8988T (cell line): ENCODE measurements at places on chromosomes 13 and 19.
A peak's percentile ranks its signal among the peaks of the same experiment; 100 is the strongest.

GRCh38 chr19:3140667-3141038, 4.8 kb downstream of the GNA15 start:
- no peak for DNase-seq

- DNase-seq, result no peak
Observed at GRCh38 chr13:36666477-36667229, 7.2 kb upstream of the SERTM1 start.

DNA sequence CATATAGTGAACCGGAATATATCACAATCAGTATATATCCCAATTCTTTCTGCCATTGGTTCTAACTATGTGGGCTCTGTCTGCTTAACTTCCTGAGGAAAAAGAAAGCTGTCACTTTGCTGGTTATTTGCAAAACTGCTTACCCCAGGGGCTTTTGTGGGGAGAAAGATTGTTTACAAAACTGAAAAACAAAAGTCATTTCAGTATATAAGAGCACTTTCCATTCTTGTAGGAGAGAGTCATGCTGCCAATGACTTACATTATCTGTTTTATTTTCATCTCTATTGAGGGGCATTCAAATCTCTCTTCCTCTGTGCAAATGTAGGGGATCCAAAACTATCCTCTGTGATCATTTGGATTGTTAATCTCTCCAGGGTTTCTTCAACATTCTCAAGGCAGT, 3.2 kb upstream of the HS6ST3 start:
- DNase-seq, result no peak

GRCh38 chr13:96994017-96994857, at the start of gene OXGR1:
OXGR1 (minus strand) TSS chr13:96994476; CDS start chr13:96987759, 6,717 bp downstream.
- DNase-seq, result no peak

- DNase-seq, result no peak
Observed at GRCh38 chr13:83563499-83563898, 318.8 kb downstream of the SLITRK1 start.

DNA sequence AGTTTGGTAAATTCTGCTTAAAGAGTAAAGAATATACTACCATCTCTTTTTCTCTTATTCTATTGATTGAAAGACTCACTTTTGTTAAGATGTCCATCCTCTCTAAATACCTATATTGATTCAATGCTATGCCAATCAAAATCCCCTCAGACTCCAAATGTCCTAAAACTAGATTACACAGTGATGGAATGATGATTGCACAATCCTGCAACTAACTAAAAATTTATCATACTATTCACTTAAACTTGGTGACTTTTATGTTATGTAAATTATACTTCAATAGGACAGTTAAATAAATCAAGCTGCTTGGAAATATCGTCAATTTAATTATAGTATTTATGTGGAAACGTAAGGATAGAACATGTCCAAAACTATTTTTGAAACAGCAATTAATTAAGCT, 2765.1 kb upstream of the PCDH20 start:
- no peak for DNase-seq

- no peak for DNase-seq
Observed at GRCh38 chr13:114020750-114021463, 47.0 kb upstream of the C13orf46 start.

DNA sequence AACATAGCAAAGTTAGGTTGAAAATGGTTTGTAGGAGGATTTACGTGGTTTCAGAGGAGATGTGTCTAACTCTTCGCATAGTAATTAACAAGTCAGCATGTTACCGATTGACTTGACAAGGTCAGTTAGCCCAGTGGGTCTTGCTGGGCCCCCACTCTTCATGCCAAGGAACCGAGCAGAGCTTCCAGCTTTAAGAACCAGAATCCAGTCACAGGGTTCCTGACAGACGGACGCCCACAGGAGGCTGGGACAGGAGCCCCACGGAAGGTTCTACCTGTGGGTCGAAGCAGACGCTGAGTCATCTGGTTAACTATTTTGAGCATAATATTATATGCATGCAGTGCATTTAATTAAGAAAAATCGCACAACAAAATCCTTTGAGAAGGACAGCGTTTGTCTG, 3.5 kb downstream of the TMEM255B start:
- no peak for DNase-seq

- no peak for DNase-seq
Observed at GRCh38 chr19:21430675-21431074, 33.7 kb downstream of the ZNF493 start.

- no peak for DNase-seq
Observed at GRCh38 chr13:34412817-34413375, 529.2 kb upstream of the NBEA start.

DNA sequence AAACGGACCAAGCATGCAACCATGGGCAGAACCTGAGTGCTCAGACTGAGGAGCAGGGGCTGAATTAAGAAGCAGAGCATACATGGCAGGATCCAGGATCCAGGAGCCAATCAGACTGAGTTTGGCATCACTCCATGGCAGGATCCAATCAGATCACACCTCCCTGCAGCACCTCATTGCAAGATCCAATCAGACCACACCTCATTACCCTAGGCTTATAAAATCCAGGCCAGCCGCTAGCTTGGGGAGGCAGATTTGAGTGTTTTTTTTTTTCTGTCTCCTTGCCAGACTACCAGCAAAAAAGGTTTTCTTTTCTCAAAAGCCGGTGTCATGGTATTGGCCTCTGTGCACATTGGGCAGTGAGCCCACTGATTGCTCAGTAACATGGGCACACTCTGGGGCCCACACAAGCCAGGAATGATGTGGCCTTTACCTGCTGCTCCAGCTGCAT, 127.9 kb upstream of the GJB6 start:
- no peak for DNase-seq

GRCh38 chr19:17020385-17020784, 6.2 kb downstream of the CPAMD8 start:
- DNase-seq, result no peak

DNA sequence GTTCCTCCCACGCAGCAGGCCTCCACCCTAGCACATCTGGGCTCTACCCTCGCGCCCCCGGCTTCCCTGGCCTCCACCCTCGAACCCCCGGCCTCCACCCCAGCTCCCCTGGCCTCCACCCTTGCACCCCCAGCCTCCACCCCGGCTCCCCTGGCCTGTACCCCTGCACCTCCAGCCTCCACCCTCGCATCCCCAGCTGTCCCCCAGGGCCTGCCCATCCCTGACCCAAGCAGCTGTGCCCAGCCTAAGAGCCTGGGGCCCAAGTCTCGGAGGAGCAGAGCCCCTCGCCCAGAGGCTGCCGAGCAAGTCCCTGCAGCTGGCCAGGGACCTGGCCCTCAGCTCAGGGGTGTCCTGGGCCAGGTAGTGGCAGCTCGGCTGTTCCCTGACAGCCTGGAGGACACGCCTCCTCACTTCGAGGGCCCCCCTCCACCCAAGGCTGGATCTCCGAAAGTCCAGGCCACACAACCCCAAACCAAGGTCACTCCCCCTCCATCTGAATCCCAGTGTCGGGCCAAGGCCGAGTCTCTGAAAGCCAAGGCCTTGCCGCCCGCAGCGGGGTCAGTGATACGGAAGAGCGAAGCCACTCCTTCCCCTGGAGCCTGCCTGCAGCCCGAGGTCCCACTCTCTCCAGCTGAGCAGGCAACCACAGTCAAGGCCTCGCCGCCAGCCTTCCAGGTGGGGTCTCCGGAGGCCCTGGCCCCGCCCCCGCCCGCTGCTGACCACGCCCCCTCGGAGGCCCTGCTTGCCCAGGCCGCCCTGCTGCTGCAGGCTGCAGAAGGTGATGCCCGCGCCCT, 7.9 kb upstream of the ARHGAP33 start:
- peak; percentile 13 for DNase-seq

DNA sequence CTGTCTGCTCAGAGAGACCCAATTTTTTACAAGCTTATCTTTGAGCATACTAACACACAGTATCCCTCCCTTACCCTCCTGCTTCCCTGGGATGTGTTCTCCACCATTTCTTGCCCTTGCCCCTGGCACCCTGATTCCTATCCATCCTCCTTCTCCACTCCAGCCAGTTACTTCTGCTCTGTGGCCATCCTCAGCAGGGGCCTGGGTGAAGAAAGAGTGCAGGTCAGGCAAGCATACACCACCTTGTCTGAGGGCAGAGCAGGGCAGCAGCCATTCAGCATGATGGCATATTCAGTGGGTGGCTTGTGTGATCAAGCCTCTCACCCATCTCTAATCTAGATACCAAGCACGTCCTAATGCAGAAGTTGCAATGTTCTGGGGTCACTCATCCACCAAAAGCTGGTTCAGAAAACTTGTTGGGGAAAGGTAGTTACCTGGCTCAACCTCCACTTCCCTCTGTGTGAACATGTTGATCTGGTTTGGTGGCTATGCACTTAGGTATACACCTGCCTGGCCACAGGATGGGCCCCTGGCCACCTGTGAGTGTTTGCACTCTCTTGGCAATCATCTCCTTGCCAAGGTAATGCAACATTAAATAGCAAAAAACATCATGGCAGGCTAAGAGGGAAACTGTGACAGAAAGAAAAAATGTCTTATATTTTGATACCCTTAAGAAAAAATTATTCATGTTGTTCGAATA, 900.3 kb upstream of the MIR17HG start:
- DNase-seq, result no peak

GRCh38 chr13:95199896-95200295, 101.4 kb downstream of the ABCC4 start:
- no peak for DNase-seq

GRCh38 chr19:49058562-49058961, 1.0 kb upstream of the CGB7 start:
- DNase-seq, result peak; percentile 36

GRCh38 chr19:8324186-8325050, 3.1 kb downstream of the RPS28 start:
- DNase-seq, result no peak

- no peak for DNase-seq
Observed at GRCh38 chr19:3129112-3129511, 6.7 kb upstream of the GNA15 start.

DNA sequence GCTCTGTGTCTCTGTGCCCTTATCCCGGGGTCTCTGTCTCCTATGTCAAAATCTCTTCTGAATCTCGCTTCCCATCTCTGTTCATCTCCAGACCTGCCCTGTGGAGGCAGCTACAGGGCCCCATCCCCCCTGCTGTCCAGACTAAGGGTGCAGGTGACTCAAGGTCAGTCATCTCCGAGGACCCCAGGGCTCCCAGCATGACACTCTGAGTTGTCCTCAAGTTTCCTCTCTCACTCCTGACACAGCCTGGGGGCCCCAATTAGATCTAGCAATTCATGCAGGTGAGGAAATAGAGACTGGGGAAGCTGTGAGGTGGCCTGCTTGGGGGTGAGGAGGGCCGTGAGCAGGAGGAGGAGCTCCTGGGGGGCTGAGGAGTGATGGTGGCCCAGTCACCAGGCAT, 2.1 kb upstream of the CNFN start:
- DNase-seq, result no peak

DNA sequence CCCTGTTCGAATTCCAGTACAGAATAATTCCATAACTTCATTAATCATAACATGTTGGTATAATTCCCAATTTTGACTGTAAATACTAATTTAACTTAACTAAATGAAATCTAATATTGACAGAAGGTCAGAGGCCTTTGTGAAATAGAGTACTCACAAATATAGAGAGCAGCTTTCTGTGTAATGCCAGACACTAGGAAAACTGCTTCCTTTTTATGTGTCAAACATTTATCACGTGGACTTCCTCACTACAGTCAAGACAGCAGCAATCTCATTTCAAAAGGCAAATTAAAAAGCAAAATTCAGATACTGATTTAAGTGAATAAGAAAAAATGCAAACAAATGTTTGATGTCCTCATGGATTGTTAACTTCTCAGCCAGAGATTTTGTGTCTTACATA, 13.1 kb downstream of the ITM2B start:
- no peak for DNase-seq
